ENCODE measurements at places on chromosomes 5 and 9.
A peak's percentile ranks its signal among the peaks of the same experiment; 100 is the strongest.

- peak; percentile 30 for DNase-seq
These were observed 164.9 kb upstream of the ZNF618 start for GRCh38 chr9:113711251-113711650.

GRCh38 chr9:74117731-74118130 is 379.4 kb upstream of the RORB start:
- no peak for DNase-seq

GRCh38 chr5:137304226-137304874 is 194.8 kb downstream of the SPOCK1 start:
- DNase-seq: no peak

- DNase-seq: no peak
These were observed 479.0 kb downstream of the ZSWIM6 start for GRCh38 chr5:61811052-61811451.

DNA sequence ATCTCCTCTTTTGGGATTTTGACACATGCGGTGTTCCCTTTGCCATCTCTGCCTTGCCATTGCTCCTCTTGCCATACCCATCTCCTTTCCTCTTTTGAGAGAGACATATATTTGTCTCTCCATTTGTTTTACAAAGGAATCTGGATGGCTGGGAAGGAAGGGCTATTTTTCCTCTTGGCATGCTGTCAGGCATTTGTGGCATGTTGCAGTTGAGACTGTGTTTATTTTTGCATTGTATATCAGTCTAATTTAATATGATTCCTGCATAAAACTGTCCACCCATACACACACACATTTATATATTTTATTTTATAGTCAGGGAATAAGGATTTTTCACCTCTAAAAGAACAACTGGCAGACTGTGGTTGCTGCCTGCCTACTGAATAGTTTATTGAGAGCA is 1105.8 kb upstream of the SEMA6A start:
- DNase-seq: no peak

- DNase-seq: peak; percentile 95
These were observed 12.9 kb downstream of the CXCL14 start for GRCh38 chr5:135565725-135566421.

DNA sequence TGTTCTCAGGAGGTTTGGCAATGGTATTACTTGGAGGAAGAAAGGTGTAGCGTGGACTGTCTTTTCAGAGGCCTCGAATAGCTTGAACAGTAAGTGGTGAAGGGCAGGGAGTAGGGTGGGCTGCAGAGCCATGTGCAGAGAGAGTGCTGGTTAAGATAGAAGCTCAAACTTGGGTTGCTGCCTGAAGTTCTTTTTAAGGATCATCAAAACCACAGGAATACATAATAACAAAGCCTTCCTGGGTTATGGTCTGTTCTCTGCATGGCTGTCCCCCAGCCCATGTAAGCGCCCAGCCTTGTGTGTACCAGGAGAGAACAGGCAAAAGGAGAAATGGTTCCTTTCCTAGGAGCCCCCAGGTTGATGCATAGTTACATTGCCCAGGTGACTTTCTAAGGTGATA is 43.9 kb downstream of the RCL1 start:
- no peak for DNase-seq

- DNase-seq: no peak
These were observed 330.1 kb downstream of the EFNA5 start for GRCh38 chr5:107340631-107341030.

- DNase-seq: no peak
These were observed 25.7 kb downstream of the IPPK start for GRCh38 chr9:92644278-92644677.

GRCh38 chr5:32827981-32828380 is 116.9 kb downstream of the NPR3 start:
- no peak for DNase-seq

- DNase-seq: no peak
These were observed 79.0 kb downstream of the EHMT1 start for GRCh38 chr9:137697832-137698231.

DNA sequence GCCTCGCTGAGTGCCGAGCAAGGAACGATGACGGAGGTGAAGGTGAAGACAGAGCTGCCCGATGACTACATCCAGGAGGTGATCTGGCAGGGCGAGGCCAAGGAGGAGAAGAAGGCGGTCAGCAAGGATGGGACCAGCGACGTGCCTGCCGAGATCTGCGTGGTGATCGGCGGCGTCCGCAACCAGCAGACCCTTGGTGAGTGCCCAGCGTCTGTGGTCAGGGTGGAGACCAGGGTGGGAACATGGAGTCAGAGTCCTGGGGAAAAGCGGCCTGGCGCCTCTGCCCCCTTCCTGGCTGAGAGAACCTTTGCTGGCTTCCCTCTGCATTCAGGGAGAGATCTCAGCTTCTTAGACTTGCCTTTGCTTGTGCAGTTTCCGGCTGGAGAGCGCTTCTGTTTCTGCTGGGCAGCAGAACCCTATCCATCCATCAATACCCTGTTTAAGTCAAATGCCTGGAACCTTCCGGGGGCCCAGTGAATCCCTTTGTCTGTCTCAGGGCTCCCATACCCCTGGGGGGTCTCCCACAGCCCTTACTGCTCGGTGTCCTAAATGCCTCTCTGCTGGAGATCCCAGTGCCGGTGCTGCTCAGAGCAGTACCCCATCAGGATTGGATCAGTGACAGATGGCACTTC is 89.6 kb downstream of the AMBP start:
- DNase-seq: no peak

- no peak for DNase-seq
These were observed 24.8 kb downstream of the ADCY2 start for GRCh38 chr5:7420510-7421280.

DNA sequence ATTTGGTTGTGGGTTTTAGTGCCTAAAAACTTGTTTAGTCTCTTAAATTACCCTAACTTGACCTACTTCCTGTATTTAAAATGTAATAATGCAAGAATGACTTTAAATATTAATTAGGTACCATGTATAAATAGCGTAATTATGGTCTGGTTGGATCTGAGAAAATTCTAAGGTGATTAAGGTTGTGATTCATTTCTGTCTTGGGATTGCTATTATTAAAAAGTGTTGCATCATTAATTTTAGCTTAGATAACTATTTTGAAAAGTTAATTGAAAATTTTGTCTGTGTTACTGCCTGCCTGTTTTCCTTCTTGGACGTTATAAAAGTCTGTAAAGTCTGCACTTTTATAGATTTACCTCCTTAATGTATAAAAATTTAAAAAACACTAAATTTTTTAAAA is 11.8 kb downstream of the LRRC70 start:
- no peak for DNase-seq

DNA sequence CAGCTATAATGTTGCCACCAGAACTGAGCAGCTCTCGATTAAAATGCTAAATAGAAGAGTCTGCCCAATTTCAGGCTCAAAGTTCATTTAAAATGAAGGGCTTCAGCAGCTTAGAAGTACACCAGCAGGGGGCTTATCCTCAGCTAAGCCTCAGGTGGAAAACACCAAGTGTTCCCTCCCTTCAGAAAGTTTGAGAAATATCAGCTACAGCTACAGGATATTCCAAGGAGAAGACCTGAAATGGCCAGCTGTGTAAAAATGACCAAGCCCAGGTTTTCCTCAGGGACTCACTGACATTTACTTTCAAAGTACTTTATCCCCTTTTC is 395.4 kb downstream of the DTWD2 start:
- no peak for DNase-seq
